ENCODE measurements at places on chromosomes 5 and 9.

DNA sequence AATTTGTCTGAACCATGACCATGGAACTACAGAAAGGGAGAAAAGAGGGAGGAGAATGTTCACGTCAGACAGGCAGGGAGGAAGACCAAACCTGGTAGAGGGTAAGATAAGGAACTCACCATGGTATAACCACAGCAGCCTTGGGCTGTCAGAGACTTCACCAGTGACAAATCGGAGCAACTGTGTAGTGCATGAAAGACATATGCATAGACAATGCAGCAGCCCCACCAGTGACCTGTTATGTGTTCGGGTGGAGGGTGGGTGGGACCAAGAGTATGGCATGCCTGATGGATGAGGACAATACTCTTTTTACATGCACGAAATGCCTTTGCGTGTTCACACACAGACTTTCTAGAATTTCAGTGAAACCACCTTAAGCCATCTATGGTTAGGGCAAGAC, 221.8 kb upstream of the RASEF start:
- no peak for DNase-seq

DNA sequence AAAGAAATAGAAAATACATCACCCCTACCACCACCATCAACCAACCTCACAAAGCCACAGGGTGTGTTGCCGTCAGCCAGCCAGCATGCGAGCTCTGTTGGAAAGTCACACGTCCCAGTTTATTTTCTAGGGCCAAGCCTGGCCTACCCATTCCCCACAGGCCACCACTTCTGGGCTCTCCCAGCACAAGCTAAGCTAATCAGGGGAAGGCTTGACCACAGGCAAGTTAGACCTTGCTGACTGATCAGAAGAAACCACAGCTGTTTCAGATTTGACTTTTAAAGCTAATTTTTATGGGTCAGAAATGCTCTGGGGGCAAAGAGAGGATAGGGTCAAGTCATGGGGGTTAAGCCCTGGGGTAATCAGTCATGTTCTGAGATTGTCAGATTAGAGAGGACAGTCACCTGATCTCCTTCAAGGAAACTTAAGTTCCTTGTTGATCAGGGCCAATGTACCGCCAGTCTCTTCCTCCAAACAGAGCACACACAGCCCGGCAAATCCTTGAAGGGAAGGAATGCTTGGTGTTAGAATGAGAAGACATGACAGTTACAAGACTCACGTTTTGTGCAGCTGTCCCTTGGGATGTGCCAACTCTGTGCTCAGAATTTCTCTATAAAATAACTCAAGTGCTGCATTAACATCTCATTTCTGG, 7.6 kb downstream of the SHB start:
- DNase-seq: no peak

- no peak for DNase-seq
Measured at GRCh38 chr5:10595672-10596309, 31.9 kb downstream of the ANKRD33B start.

DNA sequence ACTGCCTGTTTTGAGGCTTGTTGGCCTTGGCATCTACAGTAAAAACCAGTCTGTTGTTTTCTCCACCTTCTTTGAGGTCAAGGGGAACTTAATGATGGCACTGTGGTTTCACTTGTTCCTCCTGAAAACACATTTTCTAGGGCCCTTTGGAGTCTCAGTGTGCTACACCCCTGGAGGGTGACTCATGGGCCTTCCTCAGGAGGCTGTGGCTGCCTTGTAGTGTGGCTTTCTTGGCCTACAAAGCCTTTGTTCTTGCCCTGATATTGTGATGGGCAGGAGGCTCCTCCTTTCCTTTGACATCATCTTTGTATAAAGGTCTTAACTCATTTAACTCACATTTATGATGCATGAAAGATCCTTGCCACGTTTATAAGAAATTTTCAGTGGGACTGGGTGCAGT, 56.3 kb upstream of the GPBP1 start:
- no peak for DNase-seq

DNA sequence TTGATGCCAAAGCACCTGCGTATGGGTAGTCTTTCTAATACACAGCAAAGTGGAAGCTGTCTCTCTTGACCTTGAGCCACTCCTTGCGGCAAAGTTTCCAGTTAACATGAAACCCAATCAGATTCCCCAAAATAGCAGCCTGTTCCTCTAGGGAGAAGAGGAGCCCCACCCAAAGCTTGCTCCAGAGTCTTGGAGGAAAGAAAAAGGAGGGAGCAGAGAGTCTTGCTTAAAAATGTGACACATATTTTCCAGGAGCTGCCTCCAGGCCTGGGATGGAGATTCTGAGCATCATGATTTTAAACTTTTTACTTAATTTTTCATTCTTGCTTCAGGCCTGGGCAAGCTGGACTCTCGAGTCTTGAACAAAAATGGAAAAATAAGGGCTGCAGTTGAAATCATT, 223.5 kb upstream of the TNC start:
- DNase-seq: no peak

DNA sequence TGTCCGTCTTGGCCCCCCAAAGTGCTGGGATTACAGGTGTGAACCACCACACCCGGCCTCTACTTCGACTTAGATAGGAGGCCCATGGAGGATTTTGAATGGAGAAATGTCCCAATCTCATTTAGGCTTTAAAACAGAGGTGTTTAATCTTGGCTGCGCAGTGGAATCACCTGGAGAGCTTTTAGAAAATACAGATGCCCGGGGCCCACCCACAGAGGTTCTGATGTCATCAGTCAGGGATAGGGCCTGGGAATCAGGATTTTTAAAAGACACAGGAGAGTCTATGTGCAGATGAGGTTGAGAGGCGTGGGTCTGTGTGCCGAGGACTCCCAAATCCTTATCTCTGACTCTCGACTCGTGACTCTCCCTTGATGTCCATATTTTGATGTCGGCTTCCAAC, 124.0 kb upstream of the BOD1 start:
- no peak for DNase-seq

DNA sequence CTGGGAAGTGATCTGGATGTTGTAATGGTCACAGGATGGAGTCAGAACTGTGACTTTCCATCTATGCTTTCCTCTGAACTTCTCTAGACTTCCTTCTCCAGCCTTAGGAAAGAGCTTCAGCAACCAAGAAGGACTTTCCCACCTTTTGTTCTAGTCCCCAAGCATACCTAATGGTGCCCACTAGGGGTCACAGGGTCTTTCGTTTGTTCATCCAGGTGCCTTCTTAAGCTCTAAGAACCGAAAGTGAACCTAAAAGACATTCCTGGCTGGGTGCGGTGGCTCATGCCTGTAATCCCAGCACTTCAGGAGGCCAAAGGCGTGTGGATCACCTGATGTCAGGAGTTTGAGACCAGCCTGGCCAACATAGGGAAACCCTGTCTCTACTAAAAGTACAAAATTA, 1.8 kb upstream of the WNT8A start:
- DNase-seq: no peak

DNA sequence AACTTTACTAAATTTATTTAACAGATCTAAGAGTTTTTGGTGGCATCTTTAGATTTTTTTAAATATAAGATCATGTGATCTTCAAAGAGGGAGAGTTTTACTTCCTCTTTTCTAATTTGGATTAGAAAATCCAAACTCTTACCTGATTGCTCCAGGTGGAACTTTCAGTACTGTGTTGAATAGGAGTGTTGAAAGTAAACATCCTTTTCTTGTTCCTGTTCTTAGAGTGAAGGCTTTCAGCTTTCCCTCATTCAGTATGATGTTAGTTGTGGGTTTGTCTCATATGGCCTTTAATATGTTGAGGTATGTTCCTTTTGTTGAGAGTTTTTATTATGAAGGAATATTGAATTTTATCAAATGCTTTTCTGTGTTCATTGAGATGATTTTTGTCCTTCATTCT, 650.0 kb upstream of the SGCD start:
- DNase-seq: no peak

GRCh38 chr9:88508326-88508725, 26.7 kb upstream of the NXNL2 start:
- DNase-seq: no peak

- no peak for DNase-seq
Measured at GRCh38 chr5:57164124-57164523, 9.7 kb upstream of the GPBP1 start.

DNA sequence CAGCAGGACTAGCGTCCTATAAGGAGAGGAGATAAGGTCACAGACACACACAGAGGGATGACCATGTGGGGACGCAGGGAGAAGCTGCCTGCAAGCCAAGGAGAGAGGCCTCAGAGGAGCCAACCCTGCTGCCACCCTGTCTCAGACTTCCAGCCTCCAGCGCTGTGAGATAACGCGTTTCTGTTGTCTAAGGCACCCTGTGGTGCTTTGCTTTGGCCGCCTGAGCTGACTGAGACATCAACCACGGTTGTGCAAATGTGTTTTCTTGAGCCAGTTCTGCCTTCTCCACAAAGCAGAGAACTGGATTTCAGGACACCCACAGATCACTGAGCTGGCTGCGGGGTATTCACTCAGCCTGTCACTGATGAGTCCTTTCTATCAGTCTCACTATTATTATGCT, 149.1 kb downstream of the NXNL2 start:
- no peak for DNase-seq

DNA sequence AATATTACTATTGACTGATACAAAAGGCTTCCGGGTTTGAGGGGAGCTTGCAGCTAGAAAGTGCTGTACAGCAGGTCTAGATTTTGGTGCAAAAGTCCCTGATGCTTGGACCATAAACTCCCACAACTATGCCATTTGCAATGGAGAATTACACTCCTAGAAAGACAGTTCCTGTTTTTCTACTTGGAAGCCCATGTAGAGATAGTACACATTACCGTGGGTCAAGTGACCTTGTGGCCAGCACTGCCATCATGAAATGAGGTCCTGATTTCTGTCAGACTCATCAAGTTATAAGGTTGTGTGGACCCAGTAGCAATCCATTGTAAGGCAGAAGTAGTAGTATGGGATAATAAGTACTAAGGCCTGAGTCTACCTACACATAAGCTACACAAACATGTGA, 42.8 kb upstream of the TNFSF8 start:
- DNase-seq: no peak

- no peak for DNase-seq
Measured at GRCh38 chr9:91786132-91786896, 163.7 kb downstream of the ROR2 start.

DNA sequence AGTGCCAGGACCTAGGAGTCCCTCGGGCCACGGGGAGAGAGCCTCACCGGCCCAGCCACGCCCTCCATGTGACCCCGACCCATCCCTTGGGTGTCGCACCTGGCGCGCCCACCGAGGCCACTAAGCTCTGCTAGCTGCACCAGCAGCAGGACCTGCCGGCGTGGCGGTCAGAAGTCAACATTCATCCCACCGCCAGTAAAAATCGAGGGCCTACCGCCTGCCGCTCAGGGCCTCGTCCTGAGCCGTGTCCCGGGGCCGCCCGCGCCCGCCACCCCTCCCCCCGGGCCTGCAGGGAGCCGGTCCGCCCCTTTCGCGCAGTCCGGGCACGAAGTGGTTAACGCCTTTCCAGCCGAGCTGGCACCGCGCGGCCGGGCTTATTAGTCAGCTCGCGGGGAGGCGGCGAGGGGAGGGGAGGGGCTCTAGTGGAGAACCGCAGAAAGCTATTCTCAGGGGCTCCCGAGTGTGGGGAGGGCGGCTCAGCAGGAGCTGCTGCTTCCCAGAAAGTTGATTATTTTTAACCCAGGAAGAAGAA, 124.4 kb downstream of the C9orf50 start:
- DNase-seq: peak; percentile 65

- no peak for DNase-seq
Measured at GRCh38 chr5:151238303-151238741, 14.4 kb upstream of the CCDC69 start.

DNA sequence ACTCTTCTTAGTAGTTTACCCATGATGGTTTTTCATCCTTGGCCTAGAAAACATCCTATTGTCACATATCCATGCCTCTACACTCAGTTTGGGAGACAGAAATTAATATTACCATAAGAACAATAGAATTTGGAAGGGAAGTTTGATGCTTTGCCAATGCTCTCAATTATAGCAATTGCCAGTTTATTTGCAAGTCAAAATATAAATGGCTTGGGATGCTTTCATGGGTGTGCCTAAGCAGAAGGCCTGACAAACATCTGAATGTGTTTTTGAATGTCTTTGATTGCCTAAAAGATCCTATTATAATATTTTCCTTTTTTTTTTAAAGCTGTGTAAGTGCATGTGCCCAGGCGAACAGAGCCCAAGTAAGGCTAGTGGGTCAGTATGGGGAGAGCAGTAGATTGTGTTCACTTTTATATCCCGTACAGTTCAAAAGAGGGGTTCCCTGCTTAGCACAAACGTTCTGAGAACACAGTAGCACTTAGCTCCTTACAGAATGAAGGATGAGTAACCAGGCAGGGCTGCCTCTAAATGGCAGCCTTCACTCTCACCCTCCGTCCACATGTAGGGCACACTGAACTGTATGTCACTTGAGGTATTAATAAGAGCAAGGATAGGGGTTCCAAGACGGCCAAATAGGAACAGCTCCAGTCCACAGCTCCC, 56.0 kb upstream of the AGXT2 start:
- DNase-seq: no peak

DNA sequence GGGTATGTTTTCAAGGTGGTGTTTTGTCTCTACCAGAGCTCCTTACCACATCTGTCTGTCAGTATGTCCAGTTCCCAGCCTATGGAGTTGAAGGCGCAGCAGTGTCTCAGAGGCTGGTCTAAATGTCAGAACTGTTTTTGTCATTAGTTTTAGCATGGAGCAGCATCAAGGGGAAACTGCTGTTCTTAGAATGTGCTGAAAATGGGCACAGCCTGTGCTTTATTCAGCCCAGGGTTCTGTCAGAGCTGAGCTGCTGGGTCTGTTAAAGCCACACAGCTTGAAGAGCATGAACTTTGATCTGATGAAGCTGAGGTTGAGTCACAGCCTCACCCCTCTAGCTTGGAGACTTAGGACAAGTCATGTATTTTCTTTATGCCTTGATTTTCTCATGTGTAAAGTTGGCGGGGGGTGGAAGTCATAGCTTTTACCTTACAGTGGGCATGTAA, 71.9 kb downstream of the RALGPS1 start:
- DNase-seq: no peak

DNA sequence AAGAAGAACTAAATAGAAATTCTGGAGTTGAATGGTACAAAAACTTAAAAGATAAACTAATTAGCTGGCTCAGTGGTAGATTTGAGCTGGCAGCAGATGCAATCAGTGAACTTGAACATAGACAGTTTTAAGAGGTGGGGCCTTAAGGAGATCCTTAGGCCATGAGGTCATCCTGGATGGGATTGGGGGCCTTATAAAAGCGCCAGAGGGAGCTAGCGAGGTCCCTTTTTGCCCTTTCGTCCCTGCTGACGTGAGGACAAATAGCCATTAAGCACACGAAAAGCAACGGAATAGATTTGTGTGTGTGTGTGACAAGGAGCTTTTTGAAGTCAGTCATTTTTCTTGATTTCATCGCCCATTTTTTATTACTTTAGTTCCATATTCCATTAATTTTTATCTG, 83.3 kb downstream of the ZNF354C start:
- no peak for DNase-seq

DNA sequence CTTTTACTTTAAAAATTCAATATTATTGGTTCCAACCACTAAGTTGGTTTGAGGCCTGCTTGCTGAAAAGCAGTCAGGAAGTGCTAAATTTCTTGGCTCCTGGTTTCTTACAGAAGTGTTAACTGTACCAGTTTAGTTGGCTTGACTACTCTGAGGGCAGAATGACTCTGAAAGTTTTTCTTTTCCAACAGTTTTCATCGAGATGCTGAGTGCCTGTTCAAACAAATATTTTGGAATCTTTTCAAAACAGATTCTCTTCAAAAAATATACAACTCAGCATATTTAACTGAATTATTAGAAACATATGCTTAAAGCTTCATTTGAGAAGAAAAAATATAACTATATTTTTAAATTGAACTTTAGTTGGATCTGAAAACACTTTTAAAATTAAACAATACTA, 37.0 kb downstream of the SLC38A9 start:
- DNase-seq: no peak
